CD4-positive, alpha-beta T cell treated with Interleukin-12 subunit alpha and Interleukin-12 subunit beta, for 1 hour (primary cell): ENCODE measurements at places on chromosomes 7 and 10.

DNA sequence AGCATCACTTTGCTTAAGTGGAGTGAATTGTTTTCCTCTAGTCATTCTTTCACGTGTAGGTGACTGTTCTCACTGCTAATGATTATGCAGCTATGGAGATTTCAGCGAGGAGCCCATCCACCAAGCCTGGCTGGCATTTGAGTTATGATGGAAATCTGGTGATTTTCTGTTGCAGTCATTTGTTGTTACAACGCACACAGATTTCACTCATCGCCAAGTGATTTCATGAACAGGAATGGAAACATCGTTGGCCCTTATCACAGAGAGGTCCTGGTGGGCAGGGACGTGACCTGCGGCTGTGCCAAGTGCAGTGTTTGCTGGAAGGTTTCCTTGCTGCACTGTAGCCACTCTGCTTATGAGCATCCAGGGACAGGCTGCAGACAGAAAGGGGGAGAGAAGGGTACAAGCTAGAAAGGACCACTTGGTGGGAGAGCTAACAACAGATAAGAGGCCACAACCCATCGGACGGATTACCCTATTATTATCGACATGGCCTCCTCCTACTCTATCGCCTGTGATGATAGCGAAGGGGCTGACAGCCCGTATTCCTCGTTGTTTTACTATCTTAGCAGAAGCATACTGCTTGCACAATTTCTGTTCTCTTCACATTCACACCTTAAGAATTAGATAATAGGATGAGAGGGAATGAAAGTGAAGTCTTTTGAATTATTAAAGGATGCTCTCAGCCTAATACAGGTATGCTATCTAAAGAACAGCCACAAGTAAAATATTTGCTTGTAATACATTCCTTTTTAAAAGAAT is 99.0 kb upstream of the PITRM1 start:
- DNase-seq, result no peak

DNA sequence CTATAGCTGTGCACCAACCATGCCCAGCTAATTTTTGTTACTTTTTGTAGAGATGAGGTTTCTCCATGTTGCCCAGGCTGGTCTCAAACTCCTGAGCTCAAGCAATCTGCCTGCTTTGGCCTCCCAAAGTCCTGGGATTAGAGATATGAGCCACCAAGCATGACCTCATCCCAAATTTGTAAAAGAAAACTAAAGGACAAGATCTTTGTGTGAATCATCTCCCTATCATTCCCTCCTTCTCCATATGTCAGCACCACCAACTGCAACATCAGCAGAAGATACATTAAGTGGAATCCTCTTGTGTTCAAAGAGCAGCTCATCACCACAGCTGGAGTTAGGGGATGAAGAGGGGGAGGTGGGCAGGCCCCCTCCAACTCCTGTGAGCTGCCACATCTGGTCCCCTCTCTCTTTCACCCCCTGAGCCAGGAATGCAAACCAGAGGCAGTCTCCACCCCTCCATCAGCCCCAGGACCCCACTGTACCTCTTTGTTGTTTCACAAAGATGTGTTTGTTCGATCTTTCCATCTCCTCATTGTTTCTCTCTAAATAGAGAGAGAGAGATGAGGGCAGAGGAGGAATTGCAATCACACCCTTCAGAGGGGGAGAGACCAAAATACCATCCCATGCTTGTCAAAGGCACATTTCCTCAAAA is 47.3 kb upstream of the PIP4K2A start:
- DNase-seq, result no peak

- DNase-seq, result no peak
Observed at GRCh38 chr10:34815185-34816084, at the start of gene PARD3. Gene PARD3 (minus strand): TSS chr10:34815296. CDS start chr10:34814995, 301 bp downstream.

- peak; percentile 35 for DNase-seq
Observed at GRCh38 chr7:7970531-7971307, 2.1 kb downstream of the GLCCI1 start.

- DNase-seq, result peak; percentile 36
Observed at GRCh38 chr10:12194752-12195271, 879 bp downstream of the NUDT5 start.

DNA sequence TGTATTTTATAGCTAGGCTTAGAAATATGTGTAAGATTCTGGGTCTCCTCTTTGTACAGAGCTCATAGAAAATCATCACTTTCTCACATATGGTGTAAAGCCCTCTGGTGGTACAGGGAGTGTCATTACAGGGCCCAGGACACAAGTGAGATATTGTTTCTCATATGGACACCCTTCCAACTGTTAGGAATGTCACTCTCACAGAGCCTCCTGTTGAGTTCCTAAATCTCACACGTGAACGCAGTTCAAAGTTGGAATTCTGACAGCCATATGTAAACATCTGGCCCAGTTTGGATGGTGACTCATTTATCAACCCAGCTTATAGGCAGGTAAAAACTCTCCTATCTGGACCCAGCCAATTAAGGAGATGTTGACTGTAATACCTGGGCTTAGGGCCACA is 35.4 kb upstream of the ZNF107 start:
- DNase-seq, result peak; percentile 11
